ENCODE measurements at places on chromosomes 2 and 18.

GRCh38 chr2:50419778-50420177 is 612.2 kb downstream of the NRXN1 start:
- no peak for DNase-seq

GRCh38 chr2:128416109-128416785 is 97.6 kb upstream of the HS6ST1 start:
- no peak for DNase-seq

DNA sequence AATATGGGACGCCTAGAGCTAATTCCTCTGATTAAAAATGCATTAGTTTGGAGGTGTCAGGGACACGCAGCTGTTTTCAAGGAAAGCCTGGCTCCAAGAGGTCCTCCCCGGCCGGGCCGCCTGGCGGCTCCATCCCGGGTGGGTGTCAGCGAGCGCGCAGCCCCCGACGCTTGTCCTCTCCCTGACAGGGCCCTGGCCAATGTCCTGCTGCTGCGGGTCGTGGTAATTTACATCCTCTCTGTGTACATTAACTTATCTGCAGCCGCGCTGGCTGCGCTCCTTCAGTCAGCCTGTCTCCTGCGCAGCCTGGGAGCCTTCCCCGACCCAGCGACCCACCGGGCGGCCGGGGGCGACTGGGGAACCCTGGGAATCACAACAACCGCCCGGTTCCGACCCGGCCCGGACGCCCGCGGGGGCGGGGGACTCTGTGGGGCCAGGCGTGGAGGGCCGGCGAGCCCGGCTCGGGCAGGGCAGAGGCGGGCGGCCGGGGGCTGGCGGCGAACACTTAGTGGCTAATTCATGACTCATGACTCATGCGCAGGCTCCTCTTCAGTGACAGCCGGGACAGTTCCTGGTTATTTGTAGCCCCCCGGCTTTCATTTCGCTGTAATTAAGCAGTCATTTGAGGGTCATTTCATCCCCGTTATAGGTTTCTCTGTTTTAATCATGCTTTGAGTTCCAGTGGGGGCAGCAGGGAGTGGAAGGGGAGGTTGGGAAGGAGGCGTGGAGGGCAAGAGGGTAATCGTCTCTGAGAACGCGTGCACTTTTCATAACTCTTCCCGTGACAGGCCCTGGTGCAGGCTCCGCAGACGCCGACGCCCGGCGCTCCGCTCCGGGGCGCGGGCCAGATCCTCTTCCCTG is 141.9 kb upstream of the CTAGE1 start:
- DNase-seq, result no peak

GRCh38 chr2:50215736-50216135 is 816.2 kb downstream of the NRXN1 start:
- DNase-seq, result no peak

DNA sequence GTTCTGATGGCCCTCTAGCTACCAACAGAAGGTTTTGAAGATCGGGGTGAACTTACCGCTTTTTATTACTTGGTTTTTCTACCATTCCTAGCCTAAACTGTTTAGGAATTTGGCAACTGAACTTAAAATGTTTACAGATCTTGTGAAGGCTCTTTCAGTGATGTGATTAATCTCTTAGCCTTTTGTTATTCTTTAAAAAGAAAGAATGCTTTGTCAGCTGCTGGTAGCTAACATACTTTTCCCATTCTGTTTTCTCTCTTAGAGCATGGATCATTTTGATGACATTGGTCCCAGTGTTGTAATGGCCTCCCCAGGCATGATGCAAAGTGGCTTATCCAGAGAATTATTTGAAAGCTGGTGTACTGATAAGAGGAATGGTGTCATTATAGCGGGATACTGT is 18.1 kb downstream of the CPSF3 start:
- DNase-seq, result no peak

DNA sequence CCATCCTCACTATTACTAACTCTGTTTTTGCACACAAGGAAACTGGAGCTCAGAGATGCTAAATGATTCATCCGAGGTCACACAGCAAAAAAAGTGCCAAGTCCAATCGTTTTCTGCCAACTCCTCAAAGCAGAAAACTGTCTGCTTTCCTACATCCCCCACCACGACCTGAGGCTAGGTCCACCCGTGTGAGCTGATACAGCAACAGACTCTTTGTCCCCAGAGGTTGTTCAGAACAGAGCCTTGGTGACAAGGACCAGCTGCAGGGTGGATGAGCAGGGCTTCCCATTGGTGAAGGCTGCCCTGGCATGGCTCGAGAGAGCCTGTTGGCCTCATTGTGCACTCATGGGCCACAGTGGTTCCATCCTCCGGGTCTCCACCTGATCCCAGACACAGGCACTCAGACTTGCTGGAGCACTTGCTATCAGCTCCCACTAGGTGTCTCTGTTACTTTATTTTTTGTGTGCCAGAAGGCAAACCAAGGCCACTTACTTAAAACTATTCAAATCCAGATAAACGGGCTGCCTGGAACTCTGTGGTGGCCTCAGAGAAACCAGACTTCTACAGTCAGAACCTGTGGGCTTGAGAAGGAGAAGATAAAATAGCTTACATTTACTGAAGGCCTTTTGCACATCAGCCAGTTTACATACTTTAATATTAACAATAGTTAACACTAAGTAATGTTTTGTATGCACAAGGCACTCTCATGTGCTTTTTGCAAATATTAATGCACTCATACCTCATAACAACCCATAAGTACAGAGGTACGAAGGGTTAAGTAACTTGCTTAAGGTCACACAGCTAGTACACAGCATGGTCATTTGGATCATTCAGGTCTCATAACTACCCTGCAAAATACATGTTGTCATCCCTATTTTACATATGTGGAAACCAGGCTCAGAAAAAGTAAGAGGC is 62.9 kb upstream of the CTIF start:
- DNase-seq, result peak; percentile 81

GRCh38 chr2:162113776-162114168 is 38.3 kb downstream of the GCG start:
- no peak for DNase-seq

- DNase-seq, result peak; percentile 24
These were observed 5.7 kb upstream of the DNER start for GRCh38 chr2:229719926-229720647.

- no peak for DNase-seq
These were observed 79.5 kb downstream of the LOXHD1 start for GRCh38 chr18:46577546-46577945.

- peak; percentile 39 for DNase-seq
These were observed 820 bp downstream of the TMBIM1 start for GRCh38 chr2:218291318-218292047.

GRCh38 chr2:212109217-212109616 is 429.4 kb downstream of the ERBB4 start:
- no peak for DNase-seq

DNA sequence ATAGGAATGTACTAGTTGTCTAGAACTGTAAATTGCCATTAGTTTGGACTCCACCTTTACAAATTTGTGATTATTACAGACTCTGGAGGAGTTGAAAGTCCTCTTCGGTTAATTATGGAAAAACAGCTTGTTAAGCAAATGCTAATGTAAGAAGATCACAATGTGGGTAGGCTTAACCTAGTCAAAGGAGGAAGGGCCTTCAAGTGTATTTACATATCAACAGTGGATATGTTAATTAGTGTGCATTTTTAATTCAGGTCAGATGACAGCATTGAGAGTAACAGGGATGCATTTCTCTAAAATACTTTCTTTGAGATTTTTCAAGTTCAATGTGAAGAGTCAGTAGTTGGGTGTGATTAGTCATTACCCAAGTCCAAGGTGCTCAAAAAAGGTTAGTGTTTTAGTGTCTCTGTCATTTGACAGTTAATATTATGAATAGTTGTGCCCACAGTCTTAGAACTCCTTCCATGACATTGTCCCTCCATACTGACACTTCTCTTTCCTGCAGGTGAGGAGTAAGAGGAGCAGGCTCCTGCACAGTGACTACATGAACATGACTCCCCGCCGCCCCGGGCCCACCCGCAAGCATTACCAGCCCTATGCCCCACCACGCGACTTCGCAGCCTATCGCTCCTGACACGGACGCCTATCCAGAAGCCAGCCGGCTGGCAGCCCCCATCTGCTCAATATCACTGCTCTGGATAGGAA is 28.0 kb downstream of the CD28 start:
- no peak for DNase-seq

DNA sequence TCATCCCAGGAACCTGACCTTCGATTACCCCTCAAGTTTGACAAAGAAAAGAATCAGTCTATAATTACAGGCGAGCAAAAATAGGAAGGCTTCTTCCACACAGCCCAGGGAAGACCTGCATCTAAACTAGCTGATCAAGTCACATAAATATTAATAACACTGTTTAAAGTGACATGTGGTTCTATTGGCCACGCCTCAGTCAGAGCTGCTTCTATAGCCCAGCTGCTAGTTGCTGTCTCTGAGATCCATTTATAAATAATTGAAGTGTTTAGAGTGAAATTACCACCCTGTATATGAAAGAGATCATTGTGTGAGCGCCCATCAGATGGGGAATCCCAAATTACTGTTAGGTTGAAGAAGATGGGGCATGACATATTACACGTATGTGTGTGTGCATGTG is 426.0 kb downstream of the CDH2 start:
- no peak for DNase-seq

DNA sequence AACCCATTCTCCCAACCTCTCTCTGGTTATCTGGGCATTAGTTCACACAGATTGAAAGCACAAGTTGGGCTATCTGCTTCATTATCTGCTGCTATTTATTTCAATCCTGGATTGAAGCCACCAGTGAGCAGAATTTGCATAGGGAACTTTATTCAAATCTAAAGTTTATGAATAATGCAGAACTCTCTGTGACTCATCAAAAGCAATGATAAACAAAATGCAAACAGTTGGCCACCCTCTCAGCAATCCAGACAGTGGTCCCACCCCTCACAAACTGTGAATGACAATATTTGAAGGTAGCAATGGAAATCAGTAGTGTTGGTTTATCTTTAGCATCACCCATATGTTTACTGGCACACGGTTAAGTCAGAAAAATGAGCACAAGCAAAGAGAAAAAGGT is 106.8 kb upstream of the TMEM178A start:
- DNase-seq, result no peak

DNA sequence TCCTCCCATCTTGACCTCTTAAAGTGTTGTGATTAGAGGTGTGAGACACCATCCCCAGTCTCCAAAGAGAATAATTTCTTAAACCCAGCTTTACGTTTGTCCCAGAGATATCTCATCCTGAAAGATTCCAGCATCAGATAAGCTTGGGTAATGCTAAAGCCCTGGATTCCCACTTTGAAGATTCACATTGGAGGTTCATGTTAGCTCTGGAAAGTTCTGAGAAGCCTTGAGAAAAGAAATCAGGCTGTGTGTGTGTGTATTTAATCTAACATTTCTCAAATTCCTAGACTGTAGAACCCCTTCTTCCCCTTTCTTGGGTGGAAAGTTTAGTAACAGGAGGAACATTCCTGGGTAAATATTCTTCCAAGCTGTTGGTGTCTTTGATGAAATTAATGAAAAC is 18.0 kb downstream of the ZNF532 start:
- no peak for DNase-seq

- no peak for DNase-seq
These were observed 194.2 kb downstream of the INHBB start for GRCh38 chr2:120539937-120540718.

DNA sequence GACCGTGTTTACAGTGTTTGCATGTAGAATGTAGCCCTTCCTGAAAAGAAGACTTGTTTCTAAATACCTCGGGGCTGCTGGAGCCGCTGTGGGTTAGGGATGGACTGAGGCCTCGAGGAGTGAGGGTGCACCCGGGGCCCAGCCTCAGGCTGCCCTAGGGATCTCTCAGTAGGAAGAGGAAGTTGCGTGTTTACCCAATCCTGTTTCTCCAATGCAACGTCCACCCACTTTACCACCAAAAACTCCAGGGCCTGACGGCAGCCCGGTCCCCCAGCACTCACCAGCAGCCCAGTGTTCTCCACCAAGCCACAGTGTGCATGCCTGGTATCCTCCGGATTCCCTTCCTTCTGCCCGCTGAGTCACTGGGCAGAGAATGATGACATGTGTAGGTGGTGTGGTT is 255.8 kb downstream of the GLI2 start:
- no peak for DNase-seq

DNA sequence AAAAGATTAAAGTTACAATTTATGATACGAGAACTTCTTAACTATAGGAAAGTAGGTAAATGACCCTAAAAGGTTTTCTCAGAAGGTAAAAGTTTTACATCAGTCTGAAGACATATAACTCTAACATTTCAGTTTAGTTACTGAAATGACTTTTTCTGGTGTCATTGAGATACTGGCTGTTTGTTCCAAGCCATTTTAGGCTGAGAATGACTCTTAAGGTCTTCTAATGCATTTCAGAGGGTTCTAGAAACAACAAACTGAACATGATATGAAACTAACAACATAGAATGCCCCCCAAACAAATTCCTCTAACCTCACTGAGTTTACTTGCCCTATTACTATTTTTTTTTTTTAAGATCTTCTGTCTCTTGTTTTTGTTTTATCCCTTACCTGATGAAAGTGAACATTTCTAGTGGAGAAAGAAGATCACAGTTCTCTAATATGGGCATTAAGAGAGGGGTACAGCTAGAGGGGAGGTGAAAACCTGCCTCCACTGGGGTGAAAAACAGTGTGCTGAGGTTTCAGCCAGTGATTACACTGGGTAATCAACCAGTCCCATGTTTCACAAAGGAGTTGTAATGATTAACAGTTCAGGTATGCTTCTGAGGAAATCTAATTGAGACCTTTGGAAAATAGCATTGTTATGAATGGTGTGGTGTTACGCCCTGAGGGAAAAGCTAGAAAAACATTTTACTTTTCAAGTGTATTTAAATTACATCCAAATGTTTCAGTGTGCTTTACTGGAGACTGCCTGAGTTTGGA is 11.2 kb downstream of the NABP1 start:
- DNase-seq, result no peak

DNA sequence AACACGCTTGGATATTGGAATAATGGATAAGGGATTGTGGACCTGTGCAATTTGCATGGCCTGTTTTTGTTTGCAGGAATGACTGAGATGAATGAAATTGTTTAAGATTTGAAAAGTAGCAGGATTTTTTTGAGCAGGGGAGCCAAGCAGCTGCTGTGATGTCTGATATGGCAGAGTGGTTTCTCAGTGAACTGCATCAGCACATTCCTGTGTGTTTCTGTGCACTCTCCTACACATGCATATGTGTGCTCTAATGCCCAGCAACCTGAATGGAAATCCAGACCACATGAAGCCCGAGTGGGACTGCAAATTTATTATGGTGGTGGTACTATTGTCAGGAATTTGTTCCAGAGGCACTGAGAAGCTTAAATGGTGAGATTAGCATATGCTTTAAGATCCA is 161.7 kb downstream of the PARD3B start:
- DNase-seq, result no peak

- DNase-seq, result no peak
These were observed 44.5 kb downstream of the SUMO1 start for GRCh38 chr2:202193881-202194353.
